ENCODE measurements at places on chromosomes 4 and X.

- no peak for DNase-seq
Observed at GRCh38 chr4:76210452-76210851, 3.2 kb downstream of the SCARB2 start.

GRCh38 chr4:85005865-85006377 lies 39.4 kb upstream of the WDFY3 start:
- no peak for DNase-seq

DNA sequence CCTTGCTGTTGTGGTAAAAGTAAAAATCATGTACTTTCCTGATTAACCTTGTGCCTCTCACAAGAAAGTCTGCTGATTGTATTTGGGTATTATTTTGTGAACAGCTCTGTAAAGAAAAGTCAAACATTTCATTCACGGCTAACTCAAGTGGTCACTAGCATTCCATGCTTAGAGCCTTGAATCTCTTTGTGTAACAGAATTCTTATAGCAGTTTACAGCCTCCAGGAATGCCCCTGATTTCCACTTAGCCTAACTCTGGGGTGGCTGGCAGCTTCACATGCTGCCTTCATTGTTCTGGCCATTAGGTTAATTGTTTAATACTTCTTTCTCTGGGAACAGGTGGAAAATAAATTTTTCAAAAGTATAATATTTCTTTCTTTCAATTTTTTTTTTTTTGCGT lies 226.7 kb downstream of the RBMX2 start:
- DNase-seq = no peak

DNA sequence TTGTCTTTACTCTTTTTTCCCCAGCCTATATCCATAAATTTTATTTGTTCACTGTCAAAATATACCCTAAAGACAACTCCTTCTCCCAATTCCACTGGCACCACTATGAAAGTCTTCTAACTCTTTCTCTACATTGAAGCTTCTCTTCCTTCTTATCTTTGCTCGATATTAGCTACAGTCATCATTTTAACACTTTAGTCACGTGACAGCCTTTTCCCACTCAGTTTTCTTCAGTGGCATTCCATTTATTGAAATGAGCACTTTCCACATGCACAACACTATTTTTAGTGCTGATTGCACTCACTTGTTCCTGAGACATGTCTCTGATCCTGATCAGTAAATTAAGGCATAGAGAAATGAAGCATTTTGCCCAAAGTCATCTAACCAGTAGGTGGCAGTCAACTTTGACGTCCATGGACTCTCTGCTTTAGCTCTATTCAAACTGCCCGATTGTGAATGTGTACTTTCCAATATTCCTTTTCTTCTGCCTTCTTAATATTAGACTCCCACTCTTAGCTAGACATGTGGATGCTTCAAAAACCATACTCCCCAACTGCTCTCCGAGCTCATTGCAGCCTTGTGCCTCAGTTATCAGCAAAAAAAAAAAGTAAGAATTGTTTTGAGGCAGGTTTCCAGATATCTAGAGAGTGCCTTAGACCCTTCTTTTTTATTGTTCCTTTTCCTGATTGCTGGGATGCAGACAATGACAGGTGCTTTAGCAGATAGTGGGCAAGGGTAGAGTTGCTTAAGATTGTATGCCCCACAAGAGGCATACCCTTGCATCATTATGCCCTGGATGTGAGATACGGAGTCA lies 394.4 kb upstream of the ADGRL3 start:
- no peak for DNase-seq

GRCh38 chrX:156001667-156002021 lies 4.1 kb downstream of the IL9R start:
- DNase-seq = no peak

- no peak for DNase-seq
Observed at GRCh38 chr4:44984083-44984482, 257.7 kb upstream of the GNPDA2 start.

DNA sequence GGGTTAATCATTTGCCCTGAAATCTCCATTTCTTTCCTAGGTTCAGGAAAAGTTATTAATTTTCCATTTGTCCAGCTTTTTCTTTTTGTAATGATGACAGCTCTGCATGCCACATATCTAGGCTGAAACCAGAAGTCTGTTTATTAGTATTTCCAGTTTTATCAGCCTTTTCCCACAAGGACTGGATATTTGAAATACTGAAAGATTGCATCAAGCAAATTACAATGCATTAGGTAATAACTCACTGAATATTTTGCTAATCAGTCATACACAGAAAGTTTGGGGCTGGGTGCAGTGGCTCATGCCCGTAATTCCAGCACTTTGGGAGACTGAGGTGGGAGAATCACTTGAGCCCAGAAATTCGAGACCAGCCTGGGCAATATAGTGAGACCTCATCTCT lies 21.5 kb downstream of the SLC9A7 start:
- DNase-seq = no peak

DNA sequence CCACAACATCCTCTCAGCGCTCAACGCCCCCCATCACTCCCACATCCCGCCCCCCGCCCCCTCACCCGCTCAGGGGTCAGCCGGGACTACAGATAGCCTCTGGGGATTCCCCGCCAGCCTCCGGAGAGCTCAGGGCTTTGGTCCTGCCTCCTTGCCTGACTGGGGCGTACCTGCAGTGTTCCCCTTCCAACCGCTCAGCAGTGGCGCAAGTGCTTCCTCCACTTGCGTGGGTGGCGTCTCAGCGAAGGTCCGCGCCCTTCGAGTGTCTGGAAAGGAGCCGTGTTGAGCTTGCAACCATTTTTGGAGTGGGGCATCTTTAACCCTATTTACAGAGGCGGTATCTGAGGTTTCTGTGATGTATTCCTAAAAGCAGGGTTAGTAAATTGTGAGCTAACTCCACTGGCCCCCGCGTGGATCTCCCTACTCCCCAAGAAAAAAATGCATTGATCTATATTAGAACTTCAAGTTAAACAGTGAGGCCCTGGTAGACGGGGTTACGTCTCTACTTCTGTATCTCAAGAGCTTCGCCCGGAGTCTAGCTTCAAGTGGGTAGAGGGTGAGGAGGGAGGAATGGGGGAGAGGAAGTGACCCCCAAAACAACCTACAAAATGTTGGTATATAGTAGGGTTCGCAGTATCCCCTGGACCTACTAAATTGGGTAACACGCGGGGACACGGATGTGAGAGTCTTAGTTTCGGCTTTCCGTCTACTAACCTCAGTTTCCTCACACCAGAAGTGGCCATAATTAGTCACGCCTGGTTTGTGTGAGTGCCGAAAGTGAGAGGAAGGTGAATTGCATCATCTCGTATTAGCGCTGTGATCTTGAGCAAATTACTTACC lies 16.1 kb downstream of the NKX3-2 start:
- DNase-seq = no peak

DNA sequence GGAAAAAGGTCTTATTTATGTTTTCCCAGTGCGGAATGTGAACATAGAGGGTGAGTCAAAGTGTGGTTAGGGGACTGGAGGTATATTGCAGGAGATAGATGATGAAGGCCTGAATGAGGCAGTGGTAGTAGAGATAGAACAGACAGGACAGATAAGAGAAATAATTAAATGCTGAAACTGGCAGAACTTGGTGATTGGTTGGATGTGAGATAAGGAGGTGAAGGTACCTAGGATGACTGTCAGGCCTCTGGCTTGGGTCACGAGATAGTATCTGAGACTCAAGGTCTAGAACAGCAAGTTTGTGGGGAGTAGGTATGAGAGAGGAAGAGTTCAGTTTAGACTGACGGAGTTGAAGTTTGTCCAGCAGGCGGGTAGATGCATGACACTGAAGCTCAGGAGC lies 3.5 kb downstream of the MND1 start:
- no peak for DNase-seq

GRCh38 chrX:17242470-17242869 lies 132.5 kb upstream of the NHS start:
- DNase-seq = no peak

GRCh38 chrX:19569121-19569805 lies 54.0 kb upstream of the MAP3K15 start:
- DNase-seq = no peak

GRCh38 chr4:153076861-153077260 lies 127.4 kb upstream of the TRIM2 start:
- no peak for DNase-seq

DNA sequence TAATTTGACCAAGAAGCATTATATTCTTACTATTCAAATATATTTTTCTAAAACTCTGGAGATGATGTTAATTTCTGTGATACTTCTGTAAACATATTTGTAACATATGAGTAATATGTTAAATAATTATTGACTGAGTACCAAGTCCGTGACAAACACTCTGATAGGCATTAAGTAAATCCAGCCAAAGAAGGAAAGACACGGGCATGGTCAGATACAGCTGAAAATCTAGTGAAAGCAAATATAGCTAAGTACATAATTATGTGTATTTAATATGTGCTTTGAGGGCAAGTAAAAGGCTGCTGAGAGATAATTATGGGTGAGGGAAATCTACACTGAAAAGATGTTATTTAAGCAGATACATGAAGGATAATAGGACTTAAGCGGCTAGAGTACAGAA lies 1263.6 kb upstream of the ADGRL3 start:
- no peak for DNase-seq

DNA sequence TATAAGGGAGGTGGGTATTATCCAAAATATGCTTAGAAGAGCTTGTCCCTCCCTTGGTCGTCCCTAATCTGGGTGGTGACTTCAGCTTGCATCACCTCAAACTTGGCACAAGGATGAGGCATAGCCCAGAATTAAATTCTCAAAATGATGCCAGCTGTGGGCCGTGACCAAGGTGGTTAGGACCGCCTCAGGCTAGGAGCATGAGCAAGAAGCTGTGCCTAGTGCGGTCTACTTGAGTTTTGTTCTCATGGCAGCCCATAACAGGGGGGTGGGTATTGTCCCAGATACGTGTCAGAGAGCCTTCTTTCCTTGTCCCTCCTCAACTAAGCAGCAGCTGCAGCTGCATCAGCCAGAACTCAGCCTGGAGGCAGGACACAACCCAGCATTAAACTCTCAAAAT lies 2620.0 kb downstream of the PCDH7 start:
- no peak for DNase-seq

GRCh38 chrX:150700107-150700506 lies 6.9 kb downstream of the MTMR1 start:
- no peak for DNase-seq
